Muscle of back (tissue), 13 donors: ENCODE measurements at places on chromosomes 4 and X.

DNA sequence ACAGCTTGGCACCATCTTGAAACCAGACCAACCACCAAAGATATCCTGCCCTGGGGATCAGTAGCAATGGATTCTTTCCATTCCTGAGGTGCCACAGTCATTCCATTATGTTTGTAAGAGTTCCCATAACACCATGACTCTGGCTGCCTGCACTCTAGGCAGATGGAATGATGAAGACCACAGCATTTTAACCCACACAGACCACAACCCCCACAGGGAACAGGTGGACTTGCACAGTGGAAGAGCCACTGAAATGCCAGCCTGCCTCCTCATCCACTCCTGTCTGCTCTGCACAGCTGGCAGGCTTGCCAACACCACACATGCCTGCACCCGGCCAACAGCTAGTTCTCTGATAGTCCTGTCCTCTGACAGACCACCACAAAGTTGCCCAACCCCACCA is 2362.2 kb upstream of the AGA start:
- DNase-seq: no peak

DNA sequence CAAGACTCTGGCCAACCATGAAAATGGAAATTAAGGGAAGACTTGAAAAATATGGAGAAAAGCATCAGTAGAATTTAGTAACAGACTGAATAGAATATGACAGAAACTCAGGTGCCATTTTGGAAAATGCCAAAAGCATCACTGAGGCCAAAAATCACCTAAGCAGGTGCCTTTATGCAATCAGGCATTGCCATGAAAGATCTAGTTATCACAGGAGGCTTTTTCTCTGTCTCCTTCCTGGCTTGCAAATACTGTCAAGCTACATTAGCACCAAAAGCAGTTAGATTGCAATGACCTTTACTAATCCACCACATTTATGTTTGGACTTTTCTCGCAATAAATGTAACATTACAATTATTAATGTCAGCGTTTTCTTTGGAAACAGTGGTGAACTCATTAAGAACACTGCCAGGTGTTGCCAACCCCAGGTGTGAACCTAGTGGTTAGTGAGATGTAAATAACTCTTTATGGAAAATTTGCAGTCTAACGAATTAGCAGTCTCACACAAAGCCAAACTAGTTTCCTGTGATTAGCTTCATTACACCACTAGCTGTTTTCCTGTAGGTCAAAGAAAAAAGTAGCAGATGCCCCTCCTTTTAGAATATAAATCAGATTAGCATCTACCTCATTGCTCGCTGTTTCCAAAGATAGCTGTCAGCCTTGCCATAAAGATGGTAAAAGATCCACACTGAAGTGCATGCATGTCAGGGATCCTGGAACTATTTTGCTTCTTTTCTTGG is 1568.4 kb upstream of the TENM3 start:
- DNase-seq: no peak

DNA sequence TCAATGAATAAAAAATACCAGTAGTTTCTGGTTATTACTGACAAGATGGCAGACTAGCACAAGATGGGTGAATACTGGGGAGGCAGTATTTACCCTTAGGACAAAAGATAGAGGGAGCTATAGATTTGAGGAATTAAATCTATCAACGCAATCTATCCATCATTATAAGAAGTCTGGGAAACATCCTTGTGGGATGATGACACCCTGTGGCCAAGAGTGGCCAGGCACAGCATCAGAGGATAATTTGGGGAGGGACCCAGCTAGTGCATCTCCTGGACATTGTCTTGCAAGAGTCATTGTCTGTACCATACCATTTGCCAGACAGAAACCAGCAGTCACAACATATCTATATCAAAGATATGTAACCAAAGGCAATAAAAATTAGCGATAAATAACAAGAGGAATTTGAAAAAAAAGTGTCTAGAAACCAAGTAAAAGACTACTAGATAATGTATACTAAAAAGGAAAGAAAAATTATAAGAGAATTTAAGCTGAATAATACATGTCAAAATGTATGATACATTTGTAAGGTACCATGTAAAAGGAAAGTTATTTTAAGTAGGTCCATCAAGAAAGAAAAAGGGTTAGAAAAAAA is 22.9 kb downstream of the KCTD8 start:
- no peak for DNase-seq

DNA sequence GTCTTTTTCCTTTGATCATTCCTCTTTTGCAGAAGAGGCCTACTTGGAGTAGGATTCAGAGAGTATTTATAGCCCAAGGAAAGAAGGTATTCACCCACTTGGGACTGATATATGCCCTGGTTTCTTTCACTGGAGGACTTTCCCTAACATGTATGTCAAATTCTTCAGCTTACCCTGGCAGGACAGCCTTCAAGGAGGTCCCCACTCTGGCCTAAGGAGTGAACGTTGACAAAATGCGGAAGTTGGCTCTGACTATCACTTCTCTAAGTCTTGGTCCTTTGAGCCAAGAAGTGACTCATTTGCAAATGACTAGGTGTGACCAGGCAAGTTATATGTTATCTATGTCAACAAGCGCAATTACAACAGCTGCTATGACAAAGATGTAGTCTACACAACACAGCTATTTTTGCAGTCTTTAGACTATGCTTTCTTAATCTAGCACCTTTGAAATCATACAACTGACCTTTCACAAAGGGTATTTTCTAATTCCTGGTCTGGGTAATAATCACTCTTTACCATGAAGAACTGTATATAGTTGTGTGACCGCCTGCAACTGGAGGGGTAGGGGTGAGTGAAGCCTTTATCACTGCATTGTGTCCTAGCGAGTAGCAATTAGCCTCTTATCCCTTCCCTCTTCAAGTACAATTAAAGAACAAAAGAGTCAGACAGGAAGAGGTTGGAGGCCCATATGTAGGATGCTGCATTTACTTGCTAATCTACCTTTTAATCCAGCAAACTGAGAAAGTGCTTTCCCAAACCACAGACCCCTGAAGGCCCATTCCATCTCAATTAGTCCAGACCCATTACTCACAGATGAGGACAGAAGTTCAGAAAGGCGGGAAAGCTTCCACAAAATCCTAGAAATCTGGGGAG is 50.1 kb downstream of the RASGEF1B start:
- peak; percentile 23 for DNase-seq

DNA sequence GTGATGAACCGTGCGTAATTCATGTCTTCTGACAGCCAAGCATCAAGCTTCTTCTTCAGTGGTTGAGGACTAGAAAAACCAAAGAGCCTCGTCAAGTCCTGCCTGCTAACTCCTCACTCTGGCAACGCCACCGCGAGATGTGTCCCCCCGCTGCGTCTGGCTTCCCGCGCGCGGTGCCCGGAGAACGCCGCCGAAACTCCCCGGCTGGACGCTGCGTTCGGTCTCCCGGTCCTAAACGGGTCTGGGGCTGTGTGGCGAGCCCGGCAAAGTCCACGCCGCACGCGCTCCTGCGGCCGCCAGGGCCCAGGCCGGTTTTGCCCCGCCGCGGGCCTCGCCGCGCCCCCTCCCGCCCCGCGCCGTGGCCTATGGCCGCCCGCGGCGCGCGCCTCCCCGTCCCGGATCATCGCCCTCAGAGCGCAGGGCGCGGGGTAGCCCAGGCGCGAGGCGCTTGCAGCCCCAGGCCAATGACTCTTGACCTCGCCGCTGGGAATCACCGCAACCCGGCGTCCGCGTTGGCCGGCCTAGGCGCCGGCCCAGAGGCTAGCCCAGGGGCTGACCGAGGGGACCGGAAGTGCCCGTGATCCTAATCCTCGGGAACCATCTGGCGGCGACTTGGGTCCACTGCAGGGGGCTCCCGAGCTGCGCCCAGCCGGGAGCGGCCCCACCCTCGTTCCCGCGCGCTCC is at the start of gene AADAT:
AADAT (minus strand) TSS at position 289 of the 684 bp plus-strand sequence; CDS start at position 23, 266 bp downstream.
- DNase-seq: peak; percentile 94

DNA sequence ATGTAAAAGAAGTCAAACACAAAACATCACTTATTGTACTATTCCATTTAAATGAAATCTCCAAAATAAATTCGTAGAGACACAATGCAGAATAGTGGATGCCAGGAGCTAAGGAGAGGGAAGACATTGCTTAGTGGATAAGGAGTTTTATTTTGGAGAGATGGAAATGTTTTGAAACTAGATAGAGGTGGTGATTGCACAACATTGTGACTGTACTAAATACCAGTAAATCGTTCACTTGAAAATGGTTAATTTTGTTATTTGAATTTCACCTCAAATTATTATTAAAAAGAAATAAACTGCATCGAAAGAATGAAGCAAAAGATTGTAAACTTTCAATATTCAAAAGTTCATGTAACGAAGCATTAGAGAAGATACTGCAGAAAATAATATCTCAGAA is 9.7 kb upstream of the ACSL4 start:
- no peak for DNase-seq

DNA sequence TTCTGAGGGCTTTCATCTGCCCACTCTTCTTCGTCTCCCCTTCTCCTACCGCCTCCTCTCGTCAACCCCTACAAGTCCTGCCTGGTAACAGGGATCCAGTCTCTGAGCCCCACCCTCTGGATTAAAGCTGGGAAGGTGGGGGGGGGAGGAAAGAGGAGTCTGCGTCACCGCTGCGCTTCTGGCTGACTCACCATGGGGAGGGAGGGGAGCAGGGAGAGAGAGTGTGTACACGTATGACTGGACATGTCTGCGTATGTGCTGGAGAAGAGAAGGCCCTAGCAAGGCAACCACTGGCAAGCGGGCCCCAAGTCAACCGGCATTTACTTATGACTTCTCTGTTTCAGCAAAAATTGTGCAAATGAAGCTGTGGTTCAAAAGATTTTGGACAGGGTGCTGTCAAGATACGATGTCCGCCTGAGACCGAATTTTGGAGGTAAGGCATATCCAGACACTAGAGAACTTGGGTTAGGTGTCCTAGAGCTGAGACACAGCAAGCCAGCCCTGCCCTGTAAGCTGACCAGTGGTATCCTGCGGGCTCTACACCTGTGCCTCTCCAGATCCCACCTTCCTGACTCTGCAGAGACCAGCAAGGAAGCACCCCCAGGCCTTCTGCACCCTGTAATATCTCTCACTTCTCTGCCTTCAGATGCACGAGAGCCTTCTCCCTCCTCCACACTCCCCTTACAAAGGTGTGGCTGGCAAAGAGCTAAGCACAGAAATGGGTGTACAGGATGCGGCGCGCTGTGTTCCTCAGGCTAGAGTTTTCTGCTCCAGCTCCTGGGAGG is 2.5 kb downstream of the GABRQ start:
- peak; percentile 12 for DNase-seq

DNA sequence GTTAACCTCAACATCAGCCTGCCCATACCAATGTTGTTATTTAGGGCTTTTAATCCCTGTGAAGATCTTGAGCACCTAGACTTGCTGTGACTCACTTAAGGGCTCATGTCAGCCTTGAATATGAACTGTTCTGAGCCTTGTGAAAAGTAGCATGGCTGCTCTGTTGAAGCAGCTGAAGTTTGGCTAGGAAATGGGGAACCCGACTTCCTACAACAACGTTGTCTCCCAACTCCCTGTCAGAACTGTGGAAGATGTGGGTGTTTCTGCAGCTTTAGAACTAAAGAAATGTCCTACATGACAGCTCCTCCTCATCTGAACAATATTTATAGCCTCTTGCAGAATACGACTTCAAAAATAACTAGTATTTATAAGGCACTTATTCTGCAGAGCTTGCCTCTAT is 27.5 kb downstream of the STOX2 start:
- no peak for DNase-seq

DNA sequence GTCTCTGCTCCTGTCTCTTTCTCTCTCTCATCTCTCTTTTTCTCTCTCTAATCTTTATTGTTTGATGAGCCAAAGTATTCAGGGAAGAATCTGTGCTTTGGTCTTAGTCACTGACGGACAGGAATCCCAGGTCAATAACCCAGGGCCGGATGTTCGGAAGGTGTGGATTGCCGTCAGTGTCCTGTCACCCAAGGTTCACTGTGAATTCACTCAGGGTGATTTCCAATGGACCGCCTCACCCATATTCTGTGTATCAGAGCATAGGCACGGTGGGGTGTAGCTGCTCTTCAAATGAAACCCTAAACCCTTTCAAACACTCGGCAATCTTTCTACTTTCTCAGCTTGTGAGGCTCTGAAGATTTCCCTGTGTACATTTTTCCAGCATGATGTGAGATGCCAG is 144.6 kb upstream of the GPC4 start:
- DNase-seq: no peak

- DNase-seq: no peak
These were observed 102.8 kb downstream of the NAF1 start for GRCh38 chr4:163063891-163064290.

GRCh38 chr4:13298655-13299054 is 185.5 kb downstream of the RAB28 start:
- no peak for DNase-seq

DNA sequence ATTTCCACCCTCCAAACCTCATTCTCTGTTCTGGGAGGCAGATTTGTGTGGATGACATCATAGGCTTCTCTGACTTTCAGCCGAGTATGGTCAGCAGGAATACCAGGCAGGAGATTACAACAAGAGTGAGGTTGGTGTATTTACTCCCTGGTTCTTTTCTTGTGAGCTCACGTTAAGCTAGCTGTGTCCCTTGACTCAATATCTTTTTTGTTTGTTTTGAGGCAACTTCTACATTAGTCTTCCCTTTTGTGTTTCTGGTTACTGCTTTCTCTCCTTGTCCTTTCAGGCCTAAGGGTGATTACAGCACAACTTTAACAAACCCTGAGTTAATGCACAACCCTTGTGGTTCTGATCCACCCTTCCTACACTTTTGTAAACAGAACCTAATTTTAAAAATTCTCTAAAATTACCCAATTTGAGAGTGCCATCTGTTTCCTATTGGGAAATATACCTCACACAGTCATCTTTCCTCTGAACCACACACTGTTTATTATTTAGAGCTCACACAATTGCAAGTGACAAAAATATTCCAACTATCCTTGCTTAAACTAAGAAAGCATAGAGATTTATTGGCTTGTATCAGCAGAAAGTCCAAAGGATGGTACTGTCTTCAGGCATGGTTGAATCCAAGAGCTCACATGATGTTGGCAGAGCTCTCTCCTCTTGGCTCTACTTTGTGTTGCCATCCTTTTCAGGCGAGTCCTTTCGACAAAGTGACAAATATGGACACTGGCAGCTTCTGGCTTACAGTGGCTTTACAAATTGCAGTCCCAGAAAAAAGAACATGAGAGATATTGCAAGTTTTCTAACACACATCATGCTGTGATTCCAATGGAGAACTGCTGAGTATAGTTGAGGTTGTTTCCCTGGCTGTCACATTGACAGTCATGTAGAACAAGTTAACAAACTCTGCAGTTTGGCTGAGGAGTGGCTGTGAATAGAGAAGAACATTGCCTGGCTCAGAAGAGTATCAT is 150.5 kb upstream of the DDIT4L start:
- no peak for DNase-seq

- no peak for DNase-seq
These were observed 471 bp downstream of the MCTS1 start for GRCh38 chrX:120604361-120604782.

DNA sequence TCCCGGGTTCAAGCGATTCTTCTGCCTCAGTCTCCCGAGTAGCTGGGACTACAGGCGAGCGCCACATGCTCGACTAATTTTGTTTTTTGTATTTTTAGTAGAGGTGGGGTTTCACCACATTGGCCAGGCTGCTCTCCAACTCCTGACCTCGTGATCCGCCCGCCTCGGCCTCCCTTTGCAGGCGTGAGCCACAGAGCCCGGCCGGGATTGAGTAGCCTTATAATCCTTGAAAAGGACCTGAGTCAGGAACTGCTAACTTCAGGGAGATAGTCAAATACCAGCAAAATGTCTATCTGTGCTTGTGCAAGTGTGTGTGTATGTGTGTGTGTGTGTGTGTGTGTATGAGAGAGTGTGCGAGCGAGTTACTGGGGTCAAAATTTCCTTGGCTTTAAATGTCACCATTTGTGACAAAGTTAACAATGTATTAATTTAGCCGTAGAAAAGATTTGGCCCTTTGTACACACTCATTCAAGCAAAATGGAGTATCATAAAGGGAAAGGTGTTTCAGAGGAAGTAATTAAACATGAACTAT is 1.8 kb upstream of the KDM6A start:
- no peak for DNase-seq

- no peak for DNase-seq
These were observed 122.5 kb upstream of the LNX1 start for GRCh38 chr4:53713767-53714166.
